ENCODE measurements at places on chromosomes 7 and 10. TPM values are rescaled to one million over a fixed set of nuclear protein-coding genes. Genes with fewer than 3 reads are reported as not detected.

Gene MARVELD1
- 8.4 TPM for total RNA-seq

- no peak for DNase-seq
Observed at GRCh38 chr10:122128357-122128756, 139.4 kb downstream of the TACC2 start.

- DNase-seq: no peak
Observed at GRCh38 chr7:22208799-22209198, 148.2 kb downstream of the RAPGEF5 start.

DNA sequence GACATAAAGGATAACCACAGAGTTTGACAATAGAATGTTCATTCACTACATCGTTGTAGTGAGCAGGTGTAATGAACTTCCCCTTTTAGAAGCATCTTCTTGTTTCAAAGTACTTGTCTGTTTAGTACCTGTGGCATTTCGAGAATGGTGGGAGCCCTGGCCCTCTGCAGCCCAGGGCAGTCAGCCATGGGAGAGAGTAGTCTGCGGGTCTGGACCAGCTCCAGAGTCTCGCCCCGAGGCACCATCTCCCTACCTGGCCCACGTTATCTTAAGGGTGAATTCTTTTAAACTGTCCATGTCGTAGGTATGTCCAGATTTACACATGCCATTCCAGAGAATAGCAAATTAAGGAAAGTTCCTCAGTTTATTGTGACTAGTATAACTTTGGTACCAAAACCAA, 99.7 kb downstream of the BMPR1A start:
- DNase-seq: no peak

- no peak for DNase-seq
Observed at GRCh38 chr7:42506097-42506496, 269.1 kb upstream of the GLI3 start.
